HuH-7.5 (cell line): ENCODE measurements at places on chromosomes 4 and X.

DNA sequence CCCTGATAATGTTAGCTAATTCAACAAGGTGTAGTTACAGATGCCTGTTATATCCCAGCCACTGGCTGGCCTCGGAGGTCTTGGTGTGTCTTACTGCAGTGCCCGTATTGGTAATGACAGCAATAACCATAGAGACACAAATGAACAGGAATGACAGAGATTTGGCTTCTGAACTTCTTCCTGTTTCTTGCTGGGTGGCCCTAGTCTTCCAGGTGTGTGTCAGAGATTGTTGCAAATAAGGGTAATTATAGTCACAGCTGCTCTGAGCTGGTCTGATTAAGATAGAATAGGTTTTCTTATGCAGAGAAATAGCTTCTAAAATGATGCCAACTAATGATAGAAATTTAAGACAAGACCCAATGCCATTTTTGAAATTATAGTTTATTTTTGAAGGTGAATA, 64.1 kb upstream of the MAD2L1 start:
- no peak for DNase-seq

- no peak for DNase-seq
These were observed 41.2 kb downstream of the PIR start for GRCh38 chrX:15451913-15452312.

- no peak for DNase-seq
These were observed 171.9 kb downstream of the TMA16 start for GRCh38 chr4:163666332-163666873.

- DNase-seq: no peak
These were observed 55.8 kb downstream of the MBNL3 start for GRCh38 chrX:132433001-132433400.

DNA sequence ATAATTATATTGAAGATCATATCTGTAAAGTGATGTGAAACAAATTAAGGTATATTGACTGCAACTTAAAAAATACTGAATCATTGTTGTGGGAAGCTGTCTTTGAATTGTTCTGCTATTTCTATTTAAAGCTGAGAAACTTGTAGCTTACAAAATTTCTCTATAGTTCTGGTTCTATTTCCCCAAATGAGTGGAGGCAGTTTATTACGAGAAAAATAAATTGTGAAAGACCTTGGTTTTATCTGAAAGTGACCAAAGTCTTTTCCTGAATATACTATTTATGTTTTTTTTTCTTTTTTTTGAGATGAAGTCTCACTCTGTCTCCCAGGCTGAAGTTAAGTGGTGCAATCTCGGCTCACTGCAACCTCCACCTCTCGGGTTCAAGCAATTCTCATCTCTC, 165.4 kb downstream of the SH3BGRL start:
- no peak for DNase-seq

- DNase-seq: peak; percentile 4
These were observed 184.7 kb downstream of the TMA16 start for GRCh38 chr4:163679189-163679588.

DNA sequence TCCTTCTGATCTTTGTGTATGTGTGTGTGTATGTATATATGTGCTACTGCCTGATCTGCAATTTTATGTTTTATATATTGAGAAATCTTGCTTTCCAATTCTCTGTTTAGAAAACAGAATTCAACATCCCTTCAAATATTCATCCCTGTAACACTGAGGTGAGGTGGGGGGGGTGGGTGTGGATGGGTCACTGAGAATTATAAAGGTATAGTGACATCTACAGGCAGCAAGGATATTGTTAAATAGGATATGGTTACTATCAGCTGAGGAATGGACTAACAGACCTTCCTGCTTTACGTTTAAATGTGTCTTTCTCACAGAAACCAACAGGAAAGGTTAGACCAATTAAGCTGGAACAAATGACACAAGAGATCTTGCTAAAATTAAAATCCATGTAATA, 19.0 kb upstream of the MAGEB2 start:
- DNase-seq: no peak

- no peak for DNase-seq
These were observed 822.0 kb upstream of the SLIT2 start for GRCh38 chr4:19429684-19430083.

DNA sequence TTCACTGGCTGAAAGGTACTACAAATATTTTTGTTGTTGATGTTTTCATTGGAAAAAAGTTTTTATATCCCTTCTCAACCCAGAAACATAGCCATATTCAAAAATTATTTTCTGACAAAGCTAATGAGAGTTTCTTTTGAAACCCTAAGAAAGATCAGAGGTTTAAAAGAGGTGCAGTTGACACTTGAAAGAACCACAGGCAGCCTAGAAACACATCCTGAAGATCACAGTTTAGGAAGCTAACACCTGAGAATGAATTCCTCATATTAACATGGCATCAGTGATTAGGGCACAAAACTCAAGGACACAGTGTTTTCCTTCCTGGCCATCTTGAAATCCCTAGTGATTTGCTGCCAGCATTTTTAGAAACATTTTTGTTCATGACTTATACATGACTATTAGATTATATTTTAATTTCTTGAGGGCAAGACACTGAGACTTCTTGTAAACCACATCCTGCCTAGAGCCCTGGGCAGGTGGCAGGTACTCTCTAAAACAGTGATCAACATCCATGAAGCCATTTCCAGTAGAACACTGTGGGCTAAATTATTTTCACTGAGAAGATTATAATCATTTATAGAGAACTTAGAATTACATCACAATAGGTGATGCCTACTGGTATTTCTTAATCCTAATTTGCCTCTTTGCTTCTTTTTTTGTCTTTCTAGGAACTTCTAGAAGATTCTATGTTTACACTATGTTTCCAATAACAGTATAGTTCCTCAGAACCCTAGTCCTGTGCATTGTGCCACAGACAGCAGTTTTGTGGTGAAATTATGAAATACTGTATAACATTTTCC, 80.0 kb downstream of the ARSJ start:
- DNase-seq: no peak

GRCh38 chr4:111198446-111198845, 575.6 kb upstream of the PITX2 start:
- no peak for DNase-seq

DNA sequence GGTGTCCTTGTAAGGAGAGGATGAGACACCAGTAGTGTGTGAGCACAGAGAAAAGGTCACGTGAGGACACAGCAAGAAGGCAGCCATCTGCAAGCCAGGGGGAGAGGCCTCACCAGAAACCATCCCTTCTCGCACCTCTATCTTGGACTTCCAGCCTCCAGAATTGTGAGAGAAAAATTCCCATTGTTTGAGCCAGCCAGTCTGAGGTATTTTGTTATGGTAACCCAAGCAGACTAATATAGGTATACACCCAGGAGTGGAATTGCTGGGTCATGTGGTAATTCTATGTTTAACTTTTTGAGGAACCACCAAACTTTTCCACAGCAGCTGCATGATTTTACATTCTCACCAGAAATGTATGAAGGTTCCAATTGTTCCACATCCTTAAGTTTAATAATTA, 25.6 kb downstream of the ZDHHC9 start:
- no peak for DNase-seq

DNA sequence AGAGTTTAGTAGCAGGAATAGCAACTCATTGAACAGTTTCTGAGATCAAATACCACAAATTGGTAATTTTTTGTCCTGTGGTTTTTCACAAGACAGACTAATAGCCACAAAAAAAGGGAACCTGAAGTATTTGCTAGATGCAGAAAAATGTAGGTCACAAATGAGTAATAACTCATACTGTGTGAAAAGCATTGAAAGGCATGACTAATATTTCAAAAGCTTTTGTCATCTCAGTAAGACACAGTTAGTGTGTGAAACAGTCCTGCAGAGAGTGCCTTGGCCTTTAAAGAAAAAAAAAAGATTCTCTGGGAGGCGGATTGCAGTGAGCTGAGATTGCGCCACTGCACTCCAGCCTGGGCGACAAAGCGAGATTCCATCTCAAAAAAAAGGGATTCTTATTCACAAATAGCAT, 31.4 kb upstream of the SLC25A31 start:
- DNase-seq: no peak

- no peak for DNase-seq
These were observed 696.9 kb downstream of the PCDH7 start for GRCh38 chr4:31417040-31417439.

- no peak for DNase-seq
These were observed 21.2 kb upstream of the TRPC5OS start for GRCh38 chrX:111854556-111855490.

DNA sequence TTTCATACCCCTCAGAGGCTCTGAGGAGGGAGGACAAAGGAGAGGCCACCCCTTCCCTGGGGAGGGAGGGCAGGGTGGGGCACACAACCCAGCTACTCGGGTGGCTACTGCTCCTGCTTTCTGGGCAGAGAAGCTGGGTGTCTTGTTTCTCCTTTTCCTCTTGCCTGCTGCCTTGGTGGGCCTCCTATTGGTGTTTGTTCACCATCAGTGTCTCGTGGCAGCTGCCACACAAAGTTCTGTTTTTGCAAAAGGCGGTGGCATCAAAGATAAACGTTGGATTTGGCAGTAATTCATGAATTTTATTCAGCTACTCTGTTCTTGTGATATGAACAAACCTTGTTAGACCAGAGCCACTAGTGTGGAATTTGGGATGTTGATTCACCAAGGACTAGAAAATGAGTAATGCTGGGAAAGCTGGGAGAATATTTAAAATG, 153.0 kb upstream of the SCML1 start:
- no peak for DNase-seq

DNA sequence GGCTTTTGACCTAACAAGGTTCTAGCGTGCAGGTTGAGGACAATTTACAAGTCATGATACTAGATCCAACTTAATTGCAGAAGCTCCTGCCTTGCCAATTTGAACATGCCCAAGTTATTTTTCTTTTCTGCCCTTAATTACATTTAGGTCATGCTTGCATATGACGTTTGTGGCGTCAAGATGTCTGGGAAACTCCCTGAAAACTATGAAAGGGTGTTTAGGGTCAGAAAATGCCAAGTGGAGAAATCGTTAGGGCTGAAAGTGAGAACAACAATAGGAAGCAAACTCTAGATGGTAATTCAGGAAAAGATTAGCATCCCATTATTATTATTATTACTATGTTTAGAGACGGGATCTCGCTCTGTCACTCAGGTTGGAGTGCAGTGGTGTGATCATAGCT, 38.2 kb upstream of the PLAC8 start:
- no peak for DNase-seq

DNA sequence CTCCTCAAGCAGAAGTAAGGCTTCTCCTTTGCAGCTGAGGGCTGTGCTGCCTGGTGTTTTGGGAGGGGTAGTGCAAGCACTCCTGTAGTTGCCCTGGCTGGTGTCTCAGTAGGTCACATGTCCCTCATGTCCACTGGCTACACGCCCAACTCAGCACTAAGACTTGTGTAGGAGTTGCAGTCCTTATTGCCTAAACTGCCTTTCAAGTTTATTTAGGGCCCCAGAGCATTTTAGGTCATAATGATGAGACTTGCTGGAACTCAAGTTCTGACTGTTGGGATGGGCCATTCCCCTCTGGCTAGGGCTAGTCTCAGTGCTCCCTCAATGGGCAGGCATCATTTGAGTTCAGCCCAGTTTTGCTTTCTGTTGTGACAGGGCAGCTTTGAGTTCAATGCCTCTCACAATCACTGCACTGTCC, 44.1 kb downstream of the PPM1K start:
- DNase-seq: no peak

DNA sequence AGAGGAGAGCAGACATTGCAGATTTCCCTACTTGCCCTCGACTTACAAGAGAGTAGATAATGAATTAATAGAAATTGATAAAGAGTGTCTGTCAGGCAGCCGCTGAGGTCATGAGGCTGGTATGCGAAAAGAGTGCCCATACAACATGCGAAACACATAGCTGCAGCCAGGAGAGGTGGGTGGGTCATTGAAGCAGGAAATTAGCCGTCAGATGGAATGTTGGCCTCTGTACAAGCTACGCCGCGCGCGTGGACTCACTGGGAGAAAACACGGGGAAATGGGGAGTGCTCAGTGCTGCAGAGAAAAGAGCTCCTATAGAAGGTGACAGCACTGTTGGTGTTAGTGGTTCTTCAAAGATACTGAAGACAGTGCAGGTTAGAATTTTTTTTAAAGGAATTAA, 125.1 kb downstream of the RAPGEF2 start:
- peak; percentile 4 for DNase-seq

DNA sequence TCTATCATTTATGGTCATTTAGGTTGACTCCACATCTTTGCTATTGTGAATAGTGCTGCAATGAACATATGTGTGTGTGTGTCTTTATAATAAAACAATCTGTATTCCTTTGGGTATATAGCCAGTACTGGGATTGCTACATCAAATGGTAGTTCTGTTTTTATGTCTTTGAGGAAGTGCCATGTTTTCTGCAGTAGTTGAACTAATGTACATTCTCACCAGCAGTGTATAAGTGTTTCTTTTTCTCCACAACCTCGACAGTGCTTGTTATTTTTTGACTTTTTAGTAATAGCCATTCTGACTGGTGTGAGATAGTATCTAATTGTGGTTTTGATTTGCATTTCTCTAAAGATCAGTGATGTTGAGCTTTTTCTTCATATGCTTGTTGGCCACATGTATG, 80.5 kb downstream of the ARHGAP6 start:
- DNase-seq: no peak

- peak; percentile 31 for DNase-seq
These were observed 565 bp downstream of the MOB1B start for GRCh38 chr4:70902577-70903290.

DNA sequence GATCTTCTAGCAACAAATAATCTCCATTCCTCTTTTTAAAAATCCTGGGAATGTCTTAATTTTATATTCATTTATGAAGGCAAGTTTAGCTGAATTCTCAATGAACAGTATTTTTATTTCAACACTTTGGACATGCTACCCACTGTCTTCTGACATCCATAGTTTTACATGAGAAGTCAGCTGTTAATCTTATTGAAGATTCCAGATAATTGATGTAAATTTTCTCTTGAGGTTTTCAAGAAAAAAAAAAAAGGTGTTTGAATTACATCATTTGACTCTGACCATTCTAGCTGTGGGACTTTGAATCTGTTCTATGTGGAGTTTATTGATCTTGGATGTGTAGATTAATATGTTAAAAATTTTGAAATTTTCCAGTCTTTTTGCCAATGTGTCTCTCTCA, 28.0 kb downstream of the PDHA2 start:
- DNase-seq: no peak

DNA sequence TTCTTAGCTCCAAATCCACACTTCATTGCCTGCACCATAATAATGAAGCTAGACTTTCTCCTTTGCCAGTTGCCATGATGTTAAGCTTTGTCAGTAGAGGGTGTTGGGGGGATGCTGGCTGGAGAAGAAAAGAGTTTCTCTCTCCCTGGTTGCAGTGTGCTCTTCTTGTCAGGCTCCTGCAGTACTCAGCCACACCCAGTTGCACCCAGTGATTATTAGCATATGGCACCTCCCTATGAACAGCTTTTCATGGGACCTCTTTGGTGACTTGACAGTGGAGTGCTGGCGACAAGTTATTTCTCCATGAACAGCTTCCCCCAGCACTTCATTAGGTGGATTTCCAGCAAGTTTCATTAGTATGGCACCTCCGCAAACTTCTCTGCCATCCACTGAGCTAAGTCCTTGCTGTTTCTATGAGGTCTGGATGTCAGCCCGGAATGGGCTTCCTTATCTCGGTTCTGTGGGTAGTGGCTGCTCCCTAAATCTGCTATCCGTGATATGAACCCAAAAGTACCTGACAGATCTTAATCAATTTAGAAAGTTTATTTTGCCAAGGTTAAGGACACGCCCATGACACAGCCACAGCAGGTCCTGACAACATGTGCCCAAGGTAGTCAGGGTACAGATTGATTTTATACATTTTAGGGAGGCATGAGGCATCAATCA, 18.8 kb upstream of the OTUD4 start:
- no peak for DNase-seq
